ENCODE measurements at places on chromosomes 11 and 22.

DNA sequence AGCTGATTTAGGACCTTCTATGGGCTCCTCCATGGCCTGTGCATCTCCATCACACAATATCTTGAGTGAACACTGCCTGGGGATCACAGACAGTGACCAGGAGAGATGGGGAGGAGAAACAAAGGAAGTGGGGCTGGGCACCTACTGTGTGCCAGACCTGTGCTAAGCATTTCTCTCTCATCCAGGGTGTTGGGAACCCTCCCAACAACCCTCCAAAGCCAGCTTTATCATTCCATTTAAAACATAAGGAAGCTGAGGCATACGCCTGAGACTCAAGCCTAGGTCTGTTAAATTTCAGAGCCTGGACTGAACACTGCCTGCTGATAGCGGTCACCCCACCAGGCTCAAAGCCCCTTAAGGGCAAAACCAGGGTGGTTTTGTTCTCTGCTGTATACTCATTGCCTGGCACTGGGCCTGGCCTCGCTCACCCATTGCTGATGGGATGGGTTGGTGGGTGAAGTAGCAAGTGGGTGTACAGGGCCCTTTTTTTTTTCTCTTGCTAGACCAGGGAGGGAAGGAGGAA, 130.1 kb downstream of the MN1 start:
- DNase-seq = no peak

DNA sequence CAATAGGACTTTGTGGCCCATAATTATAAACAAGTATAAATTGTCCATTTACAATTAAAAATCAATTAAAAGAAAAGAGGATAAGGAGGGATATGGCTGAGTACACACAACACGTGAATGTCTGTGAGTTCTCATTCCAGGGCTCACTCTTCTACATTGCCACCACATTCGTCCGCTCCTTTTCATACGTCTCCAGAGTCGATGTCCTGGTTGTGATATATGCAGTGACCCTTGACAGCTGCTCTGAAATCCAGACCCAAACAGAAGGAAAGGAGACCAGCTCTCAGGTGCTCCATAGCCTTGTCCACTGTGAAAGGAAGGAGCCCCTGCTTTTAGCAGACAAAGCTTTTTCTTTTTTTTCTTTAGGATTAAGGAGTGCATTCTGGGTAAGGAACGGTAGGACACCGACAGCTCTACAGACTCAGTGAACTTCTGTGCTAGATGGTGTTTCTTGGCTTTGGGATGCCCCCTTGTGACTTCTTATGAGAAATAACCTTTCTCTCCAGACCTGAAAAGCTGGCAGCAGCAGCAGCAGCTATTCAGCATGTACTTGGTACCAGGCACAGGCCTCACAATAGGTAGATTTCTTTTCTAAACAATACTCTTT, 19.7 kb upstream of the DNAJB13 start:
- DNase-seq = peak; percentile 74

DNA sequence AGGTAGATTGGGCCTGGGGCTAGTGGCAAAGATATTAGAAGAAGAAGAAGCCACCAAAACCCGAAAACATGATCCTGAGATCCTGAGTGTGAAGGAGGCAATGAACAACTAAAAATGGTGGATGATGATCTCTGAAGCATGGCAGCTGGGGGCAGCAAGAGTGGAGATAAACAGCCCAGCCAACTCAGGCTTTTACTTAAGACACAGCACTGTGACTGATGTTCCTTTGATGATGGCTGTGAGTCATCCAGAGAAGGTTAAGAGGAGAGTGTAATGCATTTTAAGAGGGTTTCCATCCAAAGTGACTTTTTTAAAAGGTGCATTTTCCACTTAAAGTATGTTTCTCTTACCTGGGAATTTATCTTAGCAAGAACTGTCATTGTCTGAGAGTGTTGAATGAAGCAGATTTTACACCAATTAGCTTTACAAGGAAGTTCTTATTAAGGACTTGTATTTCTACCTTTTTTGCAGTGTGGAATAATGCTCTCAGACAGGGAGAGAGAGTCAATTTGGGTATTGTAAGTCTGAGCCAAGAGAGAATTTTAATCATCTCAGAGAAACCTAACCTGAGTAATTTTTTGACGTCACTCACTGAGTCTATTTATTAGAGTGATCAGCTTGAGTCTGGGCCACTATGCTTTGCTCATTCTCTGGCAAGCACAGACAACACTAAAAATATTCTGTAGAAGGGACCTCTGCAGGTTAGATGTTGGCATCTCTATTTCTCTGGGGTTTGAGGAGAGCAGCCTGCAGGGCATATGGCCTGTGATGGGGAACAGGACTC, 14.1 kb upstream of the CALCB start:
- no peak for DNase-seq

GRCh38 chr11:101438126-101438525, 145.7 kb downstream of the TRPC6 start:
- DNase-seq = no peak

DNA sequence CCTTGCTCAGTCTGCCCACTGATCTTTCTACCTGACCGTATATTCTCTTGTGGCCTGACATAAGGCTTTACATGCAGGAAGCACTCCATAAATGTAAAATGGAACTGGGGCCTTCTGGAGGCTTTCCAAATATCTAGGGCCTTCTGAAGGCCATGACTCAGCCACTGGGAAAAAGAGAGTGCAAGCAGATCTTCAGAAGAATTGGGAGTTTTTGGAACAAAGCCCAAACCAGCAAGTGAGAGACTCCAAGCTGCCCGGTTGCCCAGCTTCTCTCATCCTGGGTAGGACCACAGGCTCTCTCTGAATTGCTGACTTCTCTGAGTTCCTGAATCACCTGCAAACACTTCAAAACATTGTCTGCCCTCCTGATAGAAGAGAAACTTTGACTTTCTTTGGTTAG, 107.9 kb upstream of the BMAL1 start:
- no peak for DNase-seq

DNA sequence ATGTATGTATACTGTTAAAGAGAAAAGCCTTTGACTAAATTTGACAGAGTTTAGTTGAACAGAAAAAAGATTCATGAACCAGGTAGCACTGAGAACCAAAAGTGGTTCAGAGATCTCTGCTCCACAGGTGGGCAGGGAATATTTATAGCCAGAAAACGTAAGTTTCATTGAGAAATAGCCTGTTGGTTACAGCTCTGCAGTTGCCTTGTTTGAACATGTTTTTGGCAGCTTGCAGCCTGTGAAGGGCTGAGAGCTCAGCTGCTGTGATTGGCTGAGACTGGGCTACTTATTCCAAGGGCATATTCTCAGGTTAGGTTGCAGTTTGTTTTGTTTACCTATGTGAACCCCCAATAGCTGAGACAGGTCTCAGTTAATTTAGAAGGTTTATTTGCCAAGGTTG, 13.5 kb upstream of the ZNF74 start:
- no peak for DNase-seq

- no peak for DNase-seq
Observed at GRCh38 chr22:36532466-36532865, 3.5 kb upstream of the EIF3D start.

All from midbrain (tissue), 1 donor.